Hematopoietic multipotent progenitor cell treated with erythropoietin and hydrocortisone succinate and interleukin-3 and kit ligand, for 15 days (in vitro differentiated cells): ENCODE measurements at places on chromosomes 11 and 22.

GRCh38 chr11:106152013-106152412 lies 74.6 kb downstream of the AASDHPPT start:
- no peak for DNase-seq

DNA sequence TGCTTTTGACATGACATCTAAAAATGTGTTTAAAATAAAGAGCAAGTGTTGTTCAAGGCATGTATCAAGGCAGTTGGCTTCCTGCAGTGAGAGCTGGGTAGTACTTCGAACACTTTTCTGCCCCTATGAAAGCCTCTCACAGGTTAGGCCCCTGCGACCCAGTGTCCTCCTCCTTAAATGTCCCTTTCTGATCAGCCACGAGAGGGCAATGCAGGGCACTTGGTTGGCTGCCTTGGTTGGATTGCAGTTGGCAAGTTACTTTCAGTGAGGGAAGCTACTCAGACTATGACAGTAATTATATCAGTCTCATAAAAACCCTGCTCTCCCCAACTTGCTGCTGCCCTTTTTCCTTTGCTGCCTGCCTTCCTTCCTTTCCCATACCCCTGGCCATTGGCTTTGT lies 743.8 kb downstream of the NTM start:
- DNase-seq = no peak

DNA sequence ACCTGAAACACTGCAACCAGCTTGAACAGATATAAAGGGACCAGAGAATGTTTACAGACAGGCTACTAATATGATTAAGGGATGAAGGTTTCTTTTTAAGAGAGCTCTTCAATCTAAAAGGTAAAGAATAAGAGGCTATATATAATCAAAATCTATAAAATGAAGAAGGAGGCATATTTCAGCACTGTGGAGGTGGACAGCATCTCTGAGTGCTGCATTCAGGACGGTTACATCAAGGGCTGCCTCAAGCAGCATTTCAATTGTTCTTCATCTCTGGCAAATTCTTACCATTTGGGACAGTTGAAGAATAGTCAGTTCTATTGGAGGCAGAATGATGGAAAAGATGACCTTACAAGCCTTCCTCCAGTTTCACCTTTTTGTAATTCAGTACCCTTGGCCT lies 139.6 kb upstream of the LMO1 start:
- DNase-seq = no peak

GRCh38 chr22:48235744-48236143 lies 1473.3 kb downstream of the TBC1D22A start:
- DNase-seq = no peak

- no peak for DNase-seq
These were observed 108.4 kb downstream of the GALNT18 start for GRCh38 chr11:11513422-11513821.

- DNase-seq = peak; percentile 39
These were observed 120.1 kb upstream of the OR9Q1 start for GRCh38 chr11:57903441-57904123.

GRCh38 chr22:41638748-41639147 lies 17.7 kb downstream of the XRCC6 start:
- DNase-seq = peak; percentile 49

DNA sequence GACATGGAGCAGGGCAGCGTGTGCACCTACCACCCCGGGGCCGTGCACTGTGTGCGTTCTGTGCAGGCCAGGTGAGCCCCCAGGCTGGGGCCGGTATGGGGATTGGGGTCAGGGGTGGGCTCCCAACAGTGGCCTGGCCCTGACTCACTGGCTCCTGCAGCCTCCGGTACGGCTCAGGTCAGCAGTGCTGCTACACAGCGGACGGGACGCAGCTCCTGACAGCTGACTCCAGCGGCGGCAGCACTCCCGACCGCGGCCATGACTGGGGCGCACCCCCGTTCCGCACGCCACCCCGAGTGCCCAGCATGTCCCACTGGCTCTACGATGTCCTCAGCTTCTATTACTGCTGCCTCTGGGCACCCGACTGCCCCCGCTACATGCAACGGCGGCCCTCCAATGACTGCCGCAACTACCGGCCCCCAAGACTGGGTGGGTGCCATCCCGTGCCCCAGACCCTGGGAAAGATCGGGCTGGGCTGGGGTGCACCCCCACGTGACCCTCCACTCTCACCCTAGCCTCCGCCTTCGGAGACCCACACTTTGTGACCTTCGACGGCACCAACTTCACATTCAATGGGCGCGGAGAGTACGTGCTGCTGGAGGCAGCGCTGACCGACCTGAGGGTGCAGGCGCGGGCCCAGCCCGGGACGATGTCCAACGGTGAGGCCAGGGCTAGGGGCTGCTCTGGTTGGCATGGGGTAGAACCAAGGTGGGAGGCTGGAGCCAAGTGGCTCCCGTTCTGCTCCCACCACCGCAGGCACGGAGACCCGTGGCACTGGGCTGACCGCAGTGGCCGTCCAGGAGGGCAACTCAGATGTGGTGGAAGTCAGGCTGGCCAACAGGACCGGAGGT lies 4.4 kb downstream of the SUSD2 start:
- DNase-seq = no peak

GRCh38 chr11:34514597-34514996 lies 1.0 kb upstream of the ELF5 start:
- DNase-seq = no peak

- DNase-seq = no peak
These were observed 98.3 kb upstream of the ZC3H12C start for GRCh38 chr11:109994907-109995306.
